ENCODE measurements at places on chromosomes 1 and 21.

GRCh38 chr1:246647513-246647912 lies 76.7 kb upstream of the SCCPDH start:
- DNase-seq = no peak

DNA sequence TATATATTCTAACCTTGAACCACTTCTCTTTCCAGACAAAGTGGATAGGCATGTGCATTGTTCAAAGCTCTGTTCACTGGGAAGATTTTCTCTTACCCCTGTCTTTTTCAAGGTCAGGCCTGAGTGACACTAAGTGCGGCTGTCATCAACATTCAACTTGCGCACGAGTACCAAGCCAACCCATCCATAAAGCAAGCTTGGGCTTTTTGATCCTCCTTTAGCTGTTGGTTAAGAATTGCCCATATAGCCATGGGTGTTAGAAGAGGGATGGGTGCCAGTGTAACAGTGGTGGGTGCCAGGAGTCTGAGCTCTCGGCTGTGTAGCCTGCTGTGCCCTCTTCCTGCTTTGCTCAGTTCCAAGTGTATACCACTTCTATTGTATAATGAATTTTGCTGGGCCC lies 136.1 kb downstream of the GLUL start:
- DNase-seq = no peak

GRCh38 chr1:154835531-154836324 lies 34.4 kb downstream of the KCNN3 start:
- DNase-seq = no peak

- no peak for DNase-seq
Measured at GRCh38 chr1:40824591-40825434, 37.4 kb downstream of the CITED4 start.

DNA sequence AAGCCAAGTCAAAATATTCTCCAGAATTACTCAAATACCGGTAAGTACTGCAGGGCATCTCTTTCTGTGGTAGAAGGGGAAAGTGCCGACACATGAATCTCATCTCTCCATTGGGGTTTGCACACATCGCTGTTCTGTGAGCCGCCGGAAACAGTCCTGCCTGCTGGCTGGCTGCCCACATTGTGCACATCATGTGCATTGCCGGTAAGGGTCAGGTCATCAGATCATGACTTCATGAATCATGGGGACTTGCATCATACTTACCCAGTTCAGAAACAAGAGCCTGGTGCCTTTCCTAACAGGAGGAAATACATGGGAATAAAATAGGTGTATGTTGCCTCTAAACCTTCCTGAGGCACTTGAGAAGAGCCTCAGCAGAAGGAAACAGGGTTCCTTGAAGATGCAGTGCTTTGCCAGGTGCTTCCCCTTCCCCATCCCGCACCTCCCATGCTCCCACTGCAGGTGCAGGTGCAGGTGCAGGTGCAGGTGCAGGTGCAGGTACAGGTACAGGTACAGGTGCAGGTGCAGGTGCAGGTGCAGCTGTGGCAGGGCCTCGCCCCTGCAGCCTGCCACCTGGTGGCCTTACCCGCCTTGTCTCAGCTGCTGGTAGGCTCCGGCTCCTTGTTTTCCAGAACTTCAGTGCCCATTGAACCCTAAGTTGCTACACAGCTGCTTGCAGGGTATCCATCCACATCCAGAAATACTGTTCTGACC lies 26.5 kb downstream of the GPR137B start:
- no peak for DNase-seq

- no peak for DNase-seq
Measured at GRCh38 chr1:20324704-20325406, 34.2 kb downstream of the VWA5B1 start.

DNA sequence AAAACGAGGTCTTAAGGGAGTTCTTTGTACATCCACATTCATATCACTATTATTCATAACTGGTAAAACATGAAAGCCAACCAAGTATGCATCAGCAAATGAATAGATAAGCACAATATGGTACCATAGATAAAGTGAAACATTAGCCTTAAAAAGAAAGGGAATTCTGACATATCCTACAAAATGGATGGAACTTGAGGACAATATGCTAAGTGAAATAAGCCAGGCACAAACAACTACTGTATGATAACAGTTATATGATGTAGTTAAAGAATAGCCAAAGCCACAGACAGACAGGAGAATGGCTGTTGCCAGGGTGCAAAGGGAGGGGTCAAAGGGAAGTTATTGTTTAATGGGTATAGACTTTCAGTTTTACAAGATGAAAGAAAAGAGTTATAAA lies 148.9 kb downstream of the EIF4G3 start:
- no peak for DNase-seq

DNA sequence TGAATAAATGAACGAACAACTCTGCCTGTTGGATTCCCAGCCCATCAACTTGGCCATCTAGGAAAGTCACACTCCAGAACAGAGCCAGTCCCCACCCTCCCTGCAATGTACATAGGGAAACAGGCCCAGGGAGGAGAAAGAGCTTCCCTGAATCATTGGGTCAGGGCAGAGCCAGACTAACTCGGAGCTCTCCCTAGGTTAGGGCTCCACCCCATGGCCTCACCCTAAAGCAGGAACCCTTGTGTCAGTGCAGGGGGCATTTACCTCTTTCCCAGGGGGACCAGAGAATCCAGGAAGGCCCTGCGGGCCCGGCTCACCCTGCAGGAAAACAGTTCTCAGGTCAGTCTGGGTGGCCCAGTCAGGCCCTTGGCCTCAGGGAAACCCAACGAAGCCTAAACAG lies 11.6 kb downstream of the COL9A2 start:
- DNase-seq = no peak

- no peak for DNase-seq
Measured at GRCh38 chr1:183694066-183694465, 41.0 kb upstream of the APOBEC4 start.

DNA sequence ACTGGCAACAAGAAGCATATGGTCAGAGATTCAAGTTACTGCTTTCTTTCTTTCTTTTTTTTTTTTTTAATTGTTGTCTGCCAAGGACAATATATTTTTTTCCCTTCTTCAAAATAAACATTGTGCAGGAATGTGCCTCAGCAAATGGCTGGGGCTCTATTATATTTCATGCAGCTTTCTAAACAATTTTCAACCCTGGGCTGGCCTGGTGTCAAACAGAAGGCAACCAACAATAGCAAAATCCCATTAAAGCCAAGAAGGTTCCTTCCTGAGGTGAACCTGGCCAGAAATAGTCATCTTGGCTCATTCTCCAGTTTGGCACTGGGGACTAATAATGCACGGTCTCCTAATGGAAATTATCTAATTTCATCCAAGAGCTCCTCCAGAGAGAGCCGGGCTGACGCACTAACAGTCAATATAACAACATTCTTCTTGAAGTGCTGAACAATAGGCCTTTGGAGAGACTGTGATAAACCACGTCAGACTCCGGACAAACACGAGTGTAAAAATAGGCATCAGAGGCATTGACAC lies 35.7 kb upstream of the HLX start:
- no peak for DNase-seq

DNA sequence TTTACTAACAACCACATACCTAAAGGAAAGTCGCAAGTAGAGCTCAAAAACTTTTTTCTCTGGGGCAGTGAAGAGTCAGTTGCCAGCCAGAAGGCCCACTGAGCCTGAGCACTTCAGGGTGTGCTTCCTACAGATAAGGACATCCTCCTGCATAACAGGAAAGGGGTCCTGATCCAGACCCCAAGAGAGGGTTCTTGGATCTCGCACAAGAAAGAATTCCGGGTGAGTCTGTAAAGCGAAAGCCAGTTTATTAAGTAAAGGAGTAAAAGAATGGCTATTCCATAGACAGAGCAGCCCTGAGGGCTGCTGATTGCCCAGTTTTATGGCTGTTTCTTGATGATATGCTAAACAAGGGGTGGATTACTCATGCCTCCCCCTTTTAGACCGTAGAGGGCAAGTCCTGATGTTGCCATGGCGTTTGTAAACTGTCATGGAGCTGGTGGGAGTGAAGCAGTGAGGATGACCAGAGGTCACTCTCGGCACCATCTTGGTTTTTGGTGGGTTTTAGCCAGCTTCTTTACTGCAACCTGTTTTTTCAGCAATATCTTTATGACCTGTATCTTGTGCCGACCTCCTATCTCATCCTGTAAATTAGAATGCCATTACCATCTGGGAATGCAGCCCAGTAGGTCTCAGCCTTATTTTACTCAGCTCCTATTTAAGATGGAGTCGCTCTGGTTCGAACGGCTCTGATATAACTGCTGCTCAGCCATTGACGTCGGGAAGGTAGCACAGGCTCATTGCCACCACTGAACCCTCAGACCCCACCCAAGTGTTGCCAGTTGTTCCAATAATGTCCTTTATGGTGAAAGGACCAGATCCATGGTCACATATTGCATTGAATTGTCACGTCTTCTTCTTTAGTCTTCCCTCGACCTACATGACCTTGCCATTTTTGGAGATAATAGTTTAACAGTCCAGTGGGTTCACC lies 96.6 kb upstream of the ERRFI1 start:
- DNase-seq = no peak

GRCh38 chr1:113579256-113580018 lies 179.8 kb downstream of the PHTF1 start:
- DNase-seq = no peak

DNA sequence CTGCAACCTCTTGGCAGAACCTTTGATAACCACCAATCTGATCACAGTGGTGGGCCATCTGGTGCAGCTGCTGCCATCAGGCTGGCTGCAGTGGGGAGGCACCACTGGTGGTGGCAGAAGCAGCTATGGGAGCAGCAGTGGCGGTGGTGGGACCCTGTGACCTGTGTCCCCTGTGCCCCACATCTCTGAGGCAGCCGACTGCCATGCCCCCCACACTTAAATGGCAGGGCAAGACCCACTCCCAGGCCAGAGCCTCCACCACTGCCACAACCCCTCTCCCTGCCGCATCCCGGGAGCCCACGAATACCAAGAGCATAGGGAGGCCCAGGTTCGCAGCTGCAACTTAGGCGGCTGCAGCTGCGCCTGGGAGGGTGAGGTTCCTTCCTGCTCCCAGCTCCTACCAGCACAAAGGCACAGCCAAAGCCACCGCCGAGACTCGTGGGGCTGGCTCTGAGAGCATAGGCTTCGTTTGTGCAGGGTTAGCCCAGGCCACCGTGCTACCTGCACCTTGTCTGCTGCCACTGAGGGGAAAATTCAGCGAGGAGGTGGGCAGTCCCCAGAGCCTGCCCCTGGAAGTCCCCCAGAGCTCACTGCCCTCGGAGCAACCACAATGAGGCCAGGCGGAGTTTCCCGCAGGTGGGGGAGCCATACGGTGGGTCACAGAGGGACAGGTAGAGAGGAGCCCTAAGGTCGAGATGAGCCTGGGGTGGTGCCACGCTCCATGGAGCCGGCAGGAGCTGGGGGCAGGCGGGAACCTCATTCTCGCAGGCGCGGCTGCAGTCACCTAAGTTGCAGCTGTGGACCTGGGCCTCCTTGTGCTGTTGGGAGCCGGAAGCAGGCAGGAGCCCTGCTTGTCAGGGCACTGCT lies 518.7 kb downstream of the RWDD3 start:
- no peak for DNase-seq

- no peak for DNase-seq
Measured at GRCh38 chr1:182615468-182616129, 11.4 kb upstream of the RGS16 start.

DNA sequence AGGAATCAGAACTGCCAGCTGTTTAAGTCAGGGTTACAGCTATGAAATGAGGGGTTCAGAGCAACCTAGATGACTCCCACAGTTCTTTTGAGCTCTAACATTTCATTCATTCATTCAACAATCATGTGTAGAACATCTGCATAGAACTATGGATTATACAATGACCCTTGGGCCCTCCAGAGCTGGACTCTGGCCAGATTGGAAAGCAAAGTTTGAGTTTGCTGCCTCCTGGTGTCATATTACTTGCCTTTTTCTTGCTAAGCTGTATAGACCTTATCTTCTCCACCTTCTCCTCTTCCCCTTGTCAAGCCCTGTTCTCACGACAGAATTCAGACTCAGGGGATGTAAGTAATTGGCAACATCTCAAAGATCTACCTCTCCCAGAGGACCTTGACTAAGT lies 4.0 kb downstream of the CASQ2 start:
- DNase-seq = no peak

DNA sequence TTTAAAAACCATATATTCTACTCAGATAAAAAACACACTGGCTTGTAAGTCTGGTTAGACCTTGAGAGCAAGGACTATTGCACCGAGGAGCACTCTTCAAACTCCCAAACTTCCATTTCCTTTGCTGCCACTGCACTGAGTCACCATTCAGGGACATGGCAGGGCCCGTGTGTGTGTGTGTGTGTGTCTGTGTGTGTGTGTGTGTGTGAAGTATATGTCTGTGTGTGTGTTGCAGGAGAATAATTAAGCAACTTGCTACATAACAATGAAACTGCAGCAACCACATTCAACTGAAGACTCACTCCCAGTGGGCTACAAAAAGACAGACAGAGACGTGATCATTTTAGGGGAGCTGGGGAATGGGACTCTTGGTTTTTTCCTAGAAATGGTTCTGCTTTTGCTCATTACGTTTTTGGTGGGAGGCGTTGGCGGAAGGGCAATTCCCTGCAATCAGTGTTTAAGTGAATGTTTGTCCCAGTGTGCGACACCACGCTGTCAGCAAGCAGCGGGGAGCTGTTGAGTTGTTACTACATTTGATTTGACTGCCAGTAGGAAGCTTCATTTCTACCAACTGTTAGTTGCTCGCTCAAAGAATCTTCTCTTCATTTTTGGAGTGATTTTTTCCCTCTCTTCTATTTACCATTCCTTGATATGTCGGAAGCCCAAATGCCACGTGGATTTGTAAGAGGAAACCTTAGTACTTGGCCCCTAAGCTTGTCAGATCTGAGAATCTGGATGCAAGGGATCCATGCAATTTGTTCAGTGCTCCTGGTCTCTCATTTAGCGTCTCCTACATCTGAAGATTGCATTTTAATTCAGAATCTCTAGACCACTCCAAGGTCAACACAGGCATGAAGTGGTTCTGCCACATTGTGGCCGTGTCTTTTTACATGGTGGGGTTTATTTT lies 36.1 kb downstream of the ESRRG start:
- no peak for DNase-seq

DNA sequence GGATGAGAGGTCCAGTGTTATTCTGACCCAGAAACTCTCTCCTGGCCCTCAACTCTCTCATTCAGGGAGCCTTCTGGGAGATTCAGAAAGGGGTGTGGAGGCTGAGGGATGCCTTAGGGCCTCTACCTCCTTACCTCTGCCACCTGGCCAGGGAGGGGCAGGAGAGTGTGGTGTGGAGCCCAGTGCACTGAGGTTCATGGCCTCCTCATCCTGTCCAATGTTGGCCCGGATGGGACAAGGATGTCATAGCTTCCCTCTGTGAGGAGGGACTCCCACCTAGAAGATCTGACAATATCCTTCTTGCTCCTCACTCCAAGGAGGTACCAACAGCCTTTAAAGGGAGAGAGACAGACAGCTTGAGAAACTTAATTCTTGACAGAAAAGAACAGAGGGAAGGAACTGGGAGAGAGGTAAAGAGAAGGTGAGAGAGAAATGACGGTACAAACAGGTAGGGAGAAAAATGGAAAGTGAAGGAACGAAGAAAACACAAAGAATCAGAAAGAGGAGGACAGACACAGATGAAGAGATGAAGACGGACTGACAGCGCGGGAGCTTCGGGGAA lies 779 bp downstream of the BEND5 start:
- DNase-seq = no peak

GRCh38 chr1:6124341-6124740 lies 55.8 kb downstream of the CHD5 start:
- no peak for DNase-seq

- no peak for DNase-seq
Measured at GRCh38 chr1:194795917-194796593, 1609.6 kb upstream of the B3GALT2 start.

GRCh38 chr1:246932366-246932700 lies 585 bp upstream of the AHCTF1 start:
- DNase-seq = no peak
